Stomach (tissue), 19 donors: ENCODE measurements at places on chromosomes 5 and 9. TPM values are rescaled to one million over a fixed set of nuclear protein-coding genes. Genes with fewer than 3 reads are reported as not detected.

OGN gene
- polyA plus RNA-seq = 5.3 TPM

GABBR2 gene
- not detected for polyA plus RNA-seq

PCDHB2 gene
- 0.61 TPM for polyA plus RNA-seq

DBH gene
- polyA plus RNA-seq = not detected

PAIP2 gene
- 86.5 TPM for polyA plus RNA-seq
